ENCODE measurements at places on chromosomes 7 and 10. TPM values are rescaled to one million over a fixed set of nuclear protein-coding genes. Genes with fewer than 3 reads are reported as not detected.

DNA sequence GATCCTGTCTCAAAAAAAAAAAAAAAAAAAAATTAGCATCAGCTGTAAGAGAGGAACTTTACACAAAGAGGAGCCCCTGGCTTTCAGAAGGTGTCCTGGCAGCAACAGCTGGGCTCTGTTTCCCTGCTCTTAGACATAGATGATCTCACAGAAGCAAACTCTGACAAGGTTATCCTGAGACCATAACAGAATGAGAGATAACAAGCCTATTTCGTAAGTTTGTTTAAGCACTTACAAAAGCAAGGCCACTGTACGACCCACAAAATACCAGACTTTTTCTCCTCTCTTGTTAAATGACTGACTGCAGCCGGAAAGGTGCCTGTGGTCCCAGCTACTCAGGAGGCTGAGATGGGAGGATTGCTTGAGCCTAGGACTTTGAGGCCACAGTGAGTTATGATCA is 33.3 kb upstream of the OTUD1 start:
- no peaks in the 10 kb centered on the region for H3K27me3 ChIP-seq
- no peaks in the 10 kb centered on the region for H3K4me1 ChIP-seq
- DNase-seq, result no peak
- H3K27ac ChIP-seq, result no peak overlapping the region

DNA sequence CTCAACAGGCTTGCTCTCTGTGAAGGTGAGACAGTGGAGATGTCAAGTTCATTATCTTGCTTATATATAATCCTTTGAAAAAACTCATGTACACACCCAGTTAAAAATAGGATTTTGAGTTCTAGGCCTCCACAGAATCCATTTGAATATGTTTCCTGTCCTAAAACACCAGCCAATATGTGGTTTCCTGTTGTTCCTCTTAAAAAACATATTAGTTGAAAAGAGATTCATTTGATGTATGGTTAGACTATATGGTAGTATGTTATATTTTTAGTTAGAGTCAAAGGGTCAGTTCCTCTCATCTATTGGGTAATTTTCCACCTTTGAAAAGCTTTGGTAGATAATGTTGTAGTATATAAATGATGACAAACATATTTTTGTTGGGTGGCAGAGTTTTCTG is 16.0 kb downstream of the PPP1R9A start:
- peaks cover 11% of the 10 kb centered on the region for H3K27me3 ChIP-seq
- no peak overlapping the region for H3K4me3 ChIP-seq
- DNase-seq, result no peak
- H3K36me3 ChIP-seq, result no peaks in the 10 kb centered on the region

Gene NAT16
- not detected for total RNA-seq

- peaks cover 5% of the 10 kb centered on the region for H3K4me1 ChIP-seq
- H3K36me3 ChIP-seq, result no peaks in the 10 kb centered on the region
- H3K27me3 ChIP-seq, result no peaks in the 10 kb centered on the region
- no peak within 1 kb of the TSS for H3K4me3 ChIP-seq
- no peak within 1 kb of the TSS for H3K27ac ChIP-seq
- peak; percentile 31 for DNase-seq
Observed at GRCh38 chr10:5404208-5405041, at the start of gene TUBAL3. TSS of gene TUBAL3 (minus strand) at chr10:5404828. CDS start at chr10:5404792, 36 bp downstream.

Gene XRCC2
- 5.2 TPM for total RNA-seq

GRCh38 chr7:147081117-147081516 is 964.5 kb downstream of the CNTNAP2 start:
- no peaks in the 10 kb centered on the region for H3K4me1 ChIP-seq
- DNase-seq, result no peak
- H3K4me3 ChIP-seq, result no peak overlapping the region
- no peaks in the 10 kb centered on the region for H3K36me3 ChIP-seq

DNA sequence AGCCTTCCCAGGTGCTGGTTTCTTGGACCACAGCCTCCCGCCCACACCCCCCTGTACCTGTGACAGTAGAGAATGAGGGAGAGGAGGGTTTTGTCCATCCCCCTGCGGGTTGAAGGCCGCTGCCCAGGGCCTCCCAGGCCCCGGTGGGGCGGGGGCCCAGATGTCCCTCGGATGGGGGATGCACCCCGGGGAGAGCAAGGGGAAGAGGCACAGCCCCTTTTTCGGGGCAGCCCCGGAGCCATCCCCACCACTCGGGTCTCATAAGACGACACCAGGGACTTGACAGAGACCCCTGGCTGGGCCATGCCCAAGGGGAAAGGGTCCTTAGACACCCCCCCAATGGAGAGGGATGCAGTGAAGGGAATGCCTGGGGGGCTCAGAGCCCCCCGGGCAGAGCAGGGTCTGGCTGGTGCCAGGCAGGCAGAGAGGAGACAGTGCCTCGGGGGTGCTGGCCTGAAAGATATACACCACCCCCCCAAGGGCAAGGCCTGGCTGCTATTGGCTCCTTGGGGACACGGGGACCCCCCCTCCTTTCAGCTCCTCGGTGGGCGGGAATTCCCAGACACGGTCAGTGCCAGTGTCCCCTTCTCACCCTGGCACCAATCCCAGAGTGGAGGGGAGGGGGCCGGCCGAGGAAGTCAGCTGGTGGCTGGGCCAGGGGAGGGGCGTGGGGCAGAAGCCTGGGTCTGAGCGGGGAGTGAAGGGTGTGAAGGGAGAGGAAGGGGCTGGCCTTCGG is 3.7 kb upstream of the SPACDR start:
- no peaks in the 10 kb centered on the region for H3K4me1 ChIP-seq
- H3K36me3 ChIP-seq, result no peaks in the 10 kb centered on the region
- H3K4me3 ChIP-seq, result no peak overlapping the region
- no peak for DNase-seq
- no peaks in the 10 kb centered on the region for H3K27me3 ChIP-seq

Gene PRKAR2B
- total RNA-seq, result 0.15 TPM

DNA sequence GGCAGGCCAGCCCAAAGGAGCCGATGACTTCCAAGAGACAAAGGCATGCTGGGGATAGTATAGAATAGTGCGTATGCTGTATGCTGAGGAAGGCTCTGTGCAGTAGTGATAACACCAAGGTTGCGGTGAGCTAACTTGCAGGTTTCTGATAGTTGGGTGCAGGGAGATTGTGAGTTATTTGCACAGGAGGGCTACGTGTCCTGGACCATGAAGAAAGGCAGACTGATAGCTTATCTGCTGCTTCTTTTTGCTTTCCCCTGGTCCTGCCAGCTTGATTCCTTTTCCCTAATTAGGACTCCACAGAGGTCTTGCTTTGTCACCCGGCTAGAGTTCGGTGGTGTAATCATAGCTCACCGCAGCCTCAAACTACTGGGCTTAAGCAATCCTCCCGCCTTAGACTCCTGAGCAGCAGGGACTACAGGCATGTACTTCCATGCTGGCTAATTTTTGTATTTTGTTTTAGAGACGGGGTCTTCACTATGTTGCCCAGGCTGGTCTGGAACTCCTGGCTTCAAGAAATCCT is 43.9 kb upstream of the ARHGAP12 start:
- H3K4me3 ChIP-seq, result no peak overlapping the region
- no peaks in the 10 kb centered on the region for H3K36me3 ChIP-seq
- DNase-seq, result no peak
- no peak overlapping the region for H3K27ac ChIP-seq

GRCh38 chr10:43069211-43069515 is 7.7 kb upstream of the RET start:
- no peaks in the 10 kb centered on the region for H3K27me3 ChIP-seq
- H3K36me3 ChIP-seq, result no peaks in the 10 kb centered on the region
- no peak overlapping the region for H3K27ac ChIP-seq
- H3K4me1 ChIP-seq, result no peaks in the 10 kb centered on the region
- no peak for DNase-seq

DNA sequence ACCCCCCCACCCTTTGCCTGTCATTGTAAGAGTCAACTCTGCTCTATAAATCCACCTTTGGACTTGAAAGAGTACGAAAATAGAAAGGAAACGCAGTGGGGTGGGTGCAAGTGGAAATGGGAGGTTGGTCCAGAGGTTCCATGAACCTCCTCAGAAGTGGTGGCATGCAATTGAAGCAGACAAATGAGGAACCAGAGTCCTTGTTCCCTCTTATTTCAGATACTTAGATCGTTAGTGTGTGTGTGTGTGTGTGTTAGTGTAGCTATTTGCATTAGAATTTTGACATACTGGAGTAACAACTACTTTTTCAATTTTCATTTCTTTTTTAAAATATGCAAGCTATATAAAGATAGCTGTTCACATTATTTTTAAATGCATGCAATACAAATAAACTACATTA is 18.1 kb upstream of the TFAM start:
- peaks cover 14% of the 10 kb centered on the region for H3K36me3 ChIP-seq
- H3K27ac ChIP-seq, result no peak overlapping the region
- no peak overlapping the region for H3K4me3 ChIP-seq
- no peaks in the 10 kb centered on the region for H3K4me1 ChIP-seq
- no peaks in the 10 kb centered on the region for H3K27me3 ChIP-seq

GRCh38 chr10:49615721-49616120 is 1.9 kb downstream of the CHAT start:
- no peak overlapping the region for H3K4me3 ChIP-seq
- H3K4me1 ChIP-seq, result peaks cover 15% of the 10 kb centered on the region
- H3K36me3 ChIP-seq, result no peaks in the 10 kb centered on the region
- no peak for DNase-seq

Gene IRF5
- 10.1 TPM for total RNA-seq
